T-helper 9 cell (primary cell): ENCODE measurements at places on chromosomes 5 and 9.

- DNase-seq: no peak
Measured at GRCh38 chr9:121169094-121169601, 32.5 kb downstream of the RAB14 start.

GRCh38 chr5:113099822-113100221 lies 123.2 kb downstream of the DCP2 start:
- DNase-seq: no peak

DNA sequence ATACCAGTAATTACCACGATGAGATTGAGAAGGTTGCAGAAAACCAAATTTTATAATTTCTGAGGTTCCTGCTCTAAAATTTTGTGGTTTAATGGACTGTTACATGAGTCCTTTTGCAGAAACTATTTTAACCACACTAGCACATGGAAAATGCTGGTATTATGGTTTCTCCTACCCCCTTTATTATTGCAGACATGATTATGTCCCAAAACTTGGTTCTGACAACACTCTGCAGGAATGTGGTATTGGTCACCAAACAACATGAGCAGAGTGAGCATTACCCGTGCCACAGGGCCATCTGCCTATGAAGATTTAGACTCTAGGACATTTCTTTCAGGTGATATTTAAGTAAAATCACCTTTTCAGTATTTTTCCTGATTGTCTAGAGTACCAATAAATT lies 2.8 kb upstream of the ECM2 start:
- DNase-seq: no peak

DNA sequence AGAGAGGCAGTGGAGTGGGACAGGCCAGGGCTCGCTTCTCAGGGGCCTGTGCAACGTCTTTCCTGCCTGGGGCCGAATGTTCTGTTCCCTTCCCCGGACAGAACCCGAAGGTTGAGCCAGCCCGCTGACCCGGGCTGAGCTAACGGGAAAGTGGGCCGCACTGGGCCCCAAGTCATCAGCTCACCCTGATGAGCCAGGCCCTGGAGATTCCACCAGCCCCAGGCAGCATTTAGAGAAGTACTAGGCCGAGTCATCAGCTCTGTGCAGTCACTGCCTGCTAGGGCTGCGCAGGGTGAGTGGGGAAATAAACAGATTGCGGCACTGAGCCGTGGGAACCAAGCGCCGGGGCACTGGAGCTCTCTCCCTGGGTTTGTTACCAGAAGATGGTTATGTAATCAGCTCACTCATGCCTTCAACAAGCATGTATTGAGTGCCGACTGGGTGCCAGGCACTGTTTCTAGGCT lies 29.1 kb upstream of the DUSP1 start:
- no peak for DNase-seq

- DNase-seq: no peak
Measured at GRCh38 chr5:170826117-170826516, 35.7 kb upstream of the RANBP17 start.

DNA sequence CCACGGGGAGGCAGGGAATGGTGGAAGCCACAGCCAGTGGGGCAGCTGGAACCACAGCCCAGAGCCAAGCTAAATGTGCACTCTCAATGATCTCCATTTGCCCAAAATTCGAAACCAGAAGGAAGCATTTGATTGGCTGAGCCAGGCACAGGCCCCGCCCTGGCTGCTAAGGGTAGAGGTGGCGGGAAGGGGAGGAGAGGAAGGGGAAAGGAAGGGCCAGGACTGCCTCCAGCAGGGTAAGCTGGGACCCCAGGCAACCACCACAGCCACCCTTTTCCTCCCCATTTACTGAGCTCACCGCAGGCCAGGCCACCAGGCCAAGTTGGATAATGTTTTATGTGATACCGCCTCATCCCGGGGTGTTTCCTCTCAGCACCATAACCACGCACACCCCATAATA lies 100.3 kb upstream of the RAPGEF1 start:
- no peak for DNase-seq

GRCh38 chr9:88221105-88221504 lies 82.8 kb upstream of the SPATA31C2 start:
- DNase-seq: no peak

DNA sequence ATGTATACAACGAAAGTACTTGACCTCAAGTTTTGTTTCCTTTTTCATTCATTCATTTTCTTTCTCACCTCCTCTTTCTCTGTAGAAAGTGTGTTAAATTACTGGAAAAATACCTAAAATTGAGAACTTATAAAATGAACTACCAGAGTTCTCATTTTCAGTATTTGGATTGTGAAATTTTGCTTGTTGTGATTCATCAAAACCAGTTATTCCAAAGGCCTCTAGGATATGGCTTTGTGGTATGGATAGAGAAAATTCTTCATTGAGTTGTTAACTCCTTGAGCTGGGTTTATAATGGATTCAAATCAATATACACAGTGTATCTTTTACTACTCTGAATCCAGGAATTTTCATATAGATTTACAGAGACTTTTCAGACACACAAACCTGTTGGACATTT lies 287.6 kb downstream of the KDM4C start:
- DNase-seq: no peak

GRCh38 chr9:2967766-2968165 lies 123.9 kb upstream of the PUM3 start:
- DNase-seq: no peak
